ENCODE measurements at places on chromosomes 5 and 9. TPM values are rescaled to one million over a fixed set of nuclear protein-coding genes. Genes with fewer than 3 reads are reported as not detected.

DNA sequence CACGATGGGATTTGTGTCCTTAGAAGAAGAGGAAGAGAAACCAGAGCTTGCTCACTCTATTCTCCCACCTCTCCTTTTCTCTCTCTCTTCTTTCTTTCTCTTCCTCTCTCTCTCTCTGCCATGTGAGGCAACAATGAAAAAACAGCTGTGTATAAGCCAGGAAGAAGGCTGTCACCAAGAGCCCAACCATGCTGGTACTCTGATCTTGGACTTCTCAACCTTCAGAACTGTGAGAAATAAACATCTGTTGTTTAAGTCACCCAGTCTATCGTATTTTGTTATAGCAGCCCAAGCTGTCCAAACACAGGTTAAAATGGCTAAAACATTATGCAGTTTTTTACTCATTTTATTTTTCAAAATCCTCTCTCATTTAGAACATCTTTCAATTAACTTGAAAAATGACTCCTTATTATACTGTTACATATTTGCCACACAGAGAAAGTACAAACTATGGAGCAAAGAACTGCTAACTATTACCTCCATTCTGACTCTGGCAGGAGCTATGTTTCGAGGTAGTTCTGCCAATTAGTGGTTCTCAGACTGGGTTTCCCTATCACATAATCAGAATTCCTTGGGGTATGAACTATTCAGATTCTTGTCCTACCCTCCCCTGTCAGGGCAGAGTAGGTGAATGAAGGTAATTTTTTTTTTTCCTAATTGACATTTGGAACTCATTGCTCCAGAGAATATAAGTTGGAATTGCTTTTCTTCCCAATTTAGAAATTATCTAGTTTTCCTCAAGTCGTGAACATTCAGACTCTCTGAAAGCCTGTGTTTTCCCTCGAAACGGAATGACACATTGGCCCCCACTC is 434.6 kb downstream of the ENC1 start:
- H3K4me3 ChIP-seq = no peak overlapping the region
- H3K4me1 ChIP-seq = no peaks in the 10 kb centered on the region
- no peak for DNase-seq
- H3K36me3 ChIP-seq = no peaks in the 10 kb centered on the region
- H3K27me3 ChIP-seq = peaks cover 20% of the 10 kb centered on the region

GRCh38 chr5:150066901-150067396 is 19.4 kb downstream of the CSF1R start:
- H3K27ac ChIP-seq = peak overlapping the region; percentile 87
- peaks cover 20% of the 10 kb centered on the region for H3K4me1 ChIP-seq
- H3K27me3 ChIP-seq = peaks cover 8% of the 10 kb centered on the region
- H3K4me3 ChIP-seq = peak overlapping the region; percentile 65
- DNase-seq = no peak
- no peaks in the 10 kb centered on the region for H3K36me3 ChIP-seq

GRCh38 chr9:115730845-115731244 is 422.7 kb upstream of the PAPPA start:
- no peaks in the 10 kb centered on the region for H3K4me1 ChIP-seq
- no peak overlapping the region for H3K27ac ChIP-seq
- H3K27me3 ChIP-seq = no peaks in the 10 kb centered on the region
- H3K36me3 ChIP-seq = peaks cover 4% of the 10 kb centered on the region
- DNase-seq = no peak

DNA sequence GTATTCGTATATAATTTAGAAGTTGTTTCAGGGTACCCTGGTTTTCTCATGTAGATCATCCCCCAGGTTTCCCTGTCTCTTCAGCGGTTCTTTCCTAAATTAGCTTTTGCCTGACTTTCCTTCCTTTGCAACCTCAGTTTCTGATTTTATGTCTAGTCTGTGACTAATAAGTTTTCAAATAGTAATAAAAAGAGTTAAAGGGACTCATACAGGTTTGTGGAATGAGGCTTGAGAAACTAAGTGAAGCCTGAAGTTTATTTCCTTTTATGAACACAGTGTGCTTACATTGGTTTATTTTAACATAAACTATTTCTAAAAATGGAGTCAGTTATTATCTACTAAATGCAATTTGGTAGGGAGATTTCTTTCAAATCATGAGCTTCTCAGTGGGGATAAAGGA is 96.8 kb downstream of the TRIO start:
- no peak overlapping the region for H3K4me3 ChIP-seq
- no peak overlapping the region for H3K27ac ChIP-seq
- peaks cover 4% of the 10 kb centered on the region for H3K4me1 ChIP-seq

DNA sequence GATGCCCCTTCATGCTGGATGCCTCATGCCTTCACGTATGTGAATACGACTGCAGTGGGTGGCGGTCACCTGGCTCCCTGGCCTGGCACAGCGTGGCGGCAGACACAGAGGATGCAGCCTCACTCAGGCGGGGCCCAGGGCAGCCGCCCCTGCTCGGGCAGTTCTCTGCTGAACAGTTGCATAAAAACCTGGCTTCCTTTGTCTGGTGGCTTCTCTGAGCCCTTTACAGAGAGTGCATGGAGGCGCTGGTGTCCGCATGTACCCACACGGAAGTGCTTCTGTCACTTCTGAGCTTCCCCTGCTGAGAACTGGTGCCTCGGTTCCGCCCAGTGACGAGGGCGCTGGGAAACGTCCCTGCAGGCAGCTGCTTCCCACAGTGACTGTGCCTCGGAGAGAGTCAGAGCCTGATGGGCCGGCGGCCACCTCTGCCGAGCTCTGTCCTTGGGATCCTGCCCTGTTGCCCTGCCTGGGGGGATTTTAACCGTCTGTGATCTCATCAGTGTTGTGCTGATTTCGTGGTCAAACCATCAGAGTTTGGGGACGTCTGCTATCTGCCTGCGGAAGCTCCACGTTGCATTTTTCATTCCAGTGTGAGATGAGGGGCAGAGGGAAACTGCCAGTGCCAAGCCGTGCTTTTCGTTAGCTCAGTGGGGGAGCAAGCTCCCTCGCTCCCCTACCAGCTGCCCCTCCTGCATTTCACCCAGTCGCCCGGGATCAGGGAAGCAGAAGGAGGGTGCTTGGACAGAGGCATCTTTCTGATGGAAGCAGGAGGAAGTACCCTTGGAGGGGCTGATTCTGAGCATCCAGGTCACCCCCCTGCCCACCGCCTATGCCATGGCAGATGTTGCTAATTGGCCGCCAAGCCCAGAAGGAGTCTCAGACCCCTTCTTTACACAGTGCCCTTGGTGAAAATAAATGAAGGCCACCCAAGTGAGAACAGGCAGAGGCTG is 153.0 kb upstream of the COL5A1 start:
- no peaks in the 10 kb centered on the region for H3K4me1 ChIP-seq
- no peak overlapping the region for H3K27ac ChIP-seq
- H3K27me3 ChIP-seq = no peaks in the 10 kb centered on the region
- no peak overlapping the region for H3K4me3 ChIP-seq
- H3K36me3 ChIP-seq = no peaks in the 10 kb centered on the region

Gene FAM193B
- total RNA-seq = 57.9 TPM
